ENCODE measurements at places on chromosomes 6 and 20. TPM values are rescaled to one million over a fixed set of nuclear protein-coding genes. Genes with fewer than 3 reads are reported as not detected.

OR2B6 gene
- not detected for polyA plus RNA-seq

ZBTB22 gene
- 16.3 TPM for polyA plus RNA-seq

C6orf132 gene
- polyA plus RNA-seq: 0.52 TPM

POPDC3 gene
- 74.6 TPM for polyA plus RNA-seq

ULBP3 gene
- 1.6 TPM for polyA plus RNA-seq

BPI gene
- polyA plus RNA-seq: 0.52 TPM

GRCh38 chr20:47479506-47479905 lies 22.2 kb upstream of the NCOA3 start:
- no peak for DNase-seq

- no peak for DNase-seq
Observed at GRCh38 chr6:68427630-68428029, 207.5 kb upstream of the ADGRB3 start.

- no peak for DNase-seq
Observed at GRCh38 chr20:32858189-32858588, 534 bp upstream of the EFCAB8 start.

- DNase-seq: no peak
Observed at GRCh38 chr6:160121981-160122380, 366 bp downstream of the SLC22A1 start.

DNA sequence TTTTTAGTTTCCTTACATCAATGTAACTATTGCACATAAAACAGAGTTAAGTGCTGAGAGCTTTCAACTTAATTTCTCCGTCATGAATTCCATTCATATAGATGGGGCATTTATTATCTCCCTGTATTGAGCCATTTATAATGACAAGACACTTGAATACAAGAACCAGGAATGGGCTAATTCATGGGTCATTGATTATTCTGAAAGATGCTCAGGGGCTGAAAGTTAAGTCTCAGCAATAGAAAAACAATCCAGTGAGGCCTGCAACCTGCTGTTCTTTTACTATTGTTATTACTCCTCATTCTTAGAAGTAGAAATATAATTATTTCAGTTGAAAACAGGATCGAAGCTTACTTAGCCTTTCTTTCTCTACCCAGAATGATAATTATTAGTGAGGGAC lies 307.7 kb downstream of the MMUT start:
- DNase-seq: no peak

DNA sequence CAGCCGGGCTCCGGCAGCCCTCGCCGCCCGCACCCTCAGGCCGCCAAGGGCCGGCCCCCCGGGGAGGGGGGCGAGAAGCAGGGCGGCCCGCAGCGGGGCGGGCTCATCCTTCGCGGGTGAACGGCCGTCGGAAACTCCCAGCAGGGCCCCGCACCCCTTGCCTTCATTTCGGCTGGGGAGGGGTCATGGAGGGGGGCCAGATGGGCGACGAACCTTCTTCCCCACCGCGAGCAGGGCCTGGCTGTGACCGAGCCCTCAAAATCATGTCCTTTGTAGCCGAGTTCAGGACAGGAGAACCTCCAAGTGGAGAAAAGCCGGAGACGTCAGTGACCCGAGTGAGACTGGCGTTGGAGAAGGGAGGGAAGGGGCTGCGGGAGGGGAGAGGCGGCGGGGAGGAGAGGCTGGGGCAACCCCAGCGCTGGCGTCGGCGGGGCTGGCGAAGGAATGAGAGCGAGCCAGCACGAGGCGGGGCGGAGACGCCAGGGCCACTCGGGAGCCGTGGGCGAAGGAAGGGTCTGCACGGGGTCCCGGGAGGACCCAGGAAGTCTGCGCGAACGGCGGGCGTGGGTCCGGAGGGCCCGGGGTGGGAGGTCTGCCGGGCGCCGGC lies 571 bp upstream of the FOXC1 start:
- DNase-seq: no peak

DNA sequence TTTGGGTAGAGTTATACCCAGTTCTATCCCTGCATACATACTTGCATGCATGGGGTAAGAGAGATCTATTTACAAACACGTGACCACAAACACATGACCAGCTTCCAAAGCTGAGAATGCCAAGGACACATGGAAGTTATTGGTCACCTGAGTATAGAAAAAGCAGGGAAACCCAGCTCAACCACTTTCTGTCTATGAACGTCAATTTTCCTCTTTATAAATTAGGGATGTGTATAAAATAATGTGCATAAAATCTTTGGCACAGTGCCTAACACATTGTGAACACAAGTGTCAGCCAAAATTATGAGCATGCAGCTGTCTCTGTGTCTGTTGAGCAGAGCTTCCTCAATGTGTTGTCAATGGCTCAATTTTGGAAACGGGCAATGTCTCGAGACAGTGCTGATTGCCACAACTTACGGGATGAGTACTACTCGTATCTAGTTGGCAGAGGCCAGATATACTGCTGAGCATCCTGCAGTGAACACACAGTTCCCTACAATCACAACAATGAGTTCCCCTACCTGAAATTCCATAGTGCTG lies 44.9 kb downstream of the TPD52L1 start:
- peak; percentile 17 for DNase-seq

GRCh38 chr6:65546894-65547293 lies 160.1 kb downstream of the EYS start:
- DNase-seq: no peak

GRCh38 chr6:101230866-101231265 lies 162.6 kb upstream of the GRIK2 start:
- no peak for DNase-seq

GRCh38 chr6:79143320-79143898 lies 65.4 kb upstream of the PHIP start:
- no peak for DNase-seq

DNA sequence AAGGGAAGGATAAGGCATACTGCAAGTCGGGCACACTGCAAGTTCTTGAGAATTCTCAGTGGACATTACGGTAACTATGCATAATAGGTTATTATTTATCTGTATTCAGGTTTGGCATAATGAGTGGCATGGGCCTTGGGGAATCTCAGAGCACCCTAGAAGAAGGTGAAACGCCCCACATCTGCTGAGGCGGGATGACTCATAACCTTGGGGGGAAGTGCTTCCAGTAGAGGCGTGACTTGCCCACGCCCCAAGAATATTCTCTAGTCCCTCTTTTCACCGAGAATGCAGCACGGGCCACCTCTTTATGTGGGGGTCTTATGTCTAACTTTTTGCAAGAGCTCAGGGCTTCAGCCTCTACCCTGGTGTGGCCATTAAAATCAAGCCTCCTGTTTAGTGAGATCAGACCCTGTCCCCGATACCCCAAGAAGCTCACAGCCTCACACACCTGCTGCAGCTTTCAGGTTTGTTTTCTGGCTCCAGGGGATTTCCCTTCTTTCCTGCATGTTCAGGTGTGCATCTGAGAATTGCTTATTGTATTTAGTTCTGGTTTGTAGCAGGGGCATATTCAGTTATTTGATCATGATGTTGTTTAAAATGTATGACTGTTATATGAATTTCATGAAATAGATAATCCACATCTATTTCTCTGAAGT lies 19.1 kb downstream of the ZFP64 start:
- DNase-seq: no peak

GRCh38 chr6:102549221-102549874 lies 1155.8 kb downstream of the GRIK2 start:
- no peak for DNase-seq

Measured in hindlimb muscle (tissue), 1 donor.